COLO829 (cell line): ENCODE measurements at places on chromosomes 4 and X.

GRCh38 chr4:158172261-158173258 is at the start of gene GASK1B:
Gene GASK1B, minus strand, starts transcription at chr4:158173025. Its CDS starts 1,650 bp downstream, at chr4:158171375.
- DNase-seq: peak; percentile 72

- DNase-seq: no peak
These were observed 110.3 kb upstream of the PTPN13 start for GRCh38 chr4:86483773-86484172.

GRCh38 chr4:74537459-74537858 is 92.5 kb downstream of the AREG start:
- DNase-seq: no peak

DNA sequence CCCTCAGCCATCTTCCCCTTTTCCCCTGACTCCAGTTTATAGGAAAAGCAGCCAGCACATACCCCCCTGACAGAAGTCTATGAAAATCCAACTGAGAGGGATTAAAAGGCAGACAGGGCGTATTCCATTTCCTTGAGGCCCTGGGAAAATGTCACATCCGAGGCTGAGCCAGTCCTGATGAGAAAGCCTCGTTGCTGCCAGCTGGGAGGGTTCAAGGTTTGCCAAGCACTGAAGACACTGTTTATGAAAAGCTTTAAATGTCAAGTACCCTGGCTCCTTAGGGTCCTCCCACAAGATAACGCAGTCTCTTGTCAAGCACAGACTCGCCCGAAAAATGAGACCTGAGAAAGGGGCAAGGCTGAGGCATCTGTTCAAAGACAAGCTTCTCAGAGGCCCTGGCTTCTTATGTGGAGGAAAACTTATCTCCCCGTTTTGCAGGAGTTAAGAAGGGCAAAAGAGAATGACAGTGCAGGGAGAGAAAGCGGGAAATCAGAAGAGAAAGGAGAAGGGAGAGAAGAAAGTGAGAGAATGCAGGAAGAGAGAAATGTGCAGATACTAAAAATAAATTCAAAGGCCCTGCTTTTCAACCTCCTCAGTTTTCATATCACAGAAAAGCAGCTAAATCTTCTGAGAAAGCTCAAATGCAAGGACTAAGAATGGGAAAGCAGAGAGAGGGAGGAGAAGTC is 44.7 kb downstream of the SCD5 start:
- no peak for DNase-seq

- DNase-seq: no peak
These were observed 4.9 kb downstream of the UGT8 start for GRCh38 chr4:114603497-114603896.

DNA sequence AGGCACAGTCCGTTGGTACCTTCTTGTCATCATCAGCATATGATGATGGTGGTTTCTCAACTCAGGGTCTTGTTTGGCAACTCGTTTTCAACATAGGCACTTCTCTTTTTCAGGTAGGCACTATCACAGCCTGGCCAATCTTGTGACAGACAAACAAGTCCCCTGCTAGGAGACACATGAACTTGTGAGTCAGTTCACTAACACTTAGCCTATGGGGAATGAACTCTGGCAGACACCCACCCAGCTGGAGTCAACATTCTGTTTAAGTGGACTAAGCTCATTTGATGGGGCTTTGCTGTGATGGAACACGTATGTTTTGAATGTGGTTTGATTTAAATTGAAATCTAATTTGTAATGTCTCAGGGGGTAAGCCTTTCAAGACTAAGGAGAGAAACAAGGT is 100.7 kb upstream of the MAMLD1 start:
- DNase-seq: no peak

- no peak for DNase-seq
These were observed 47.8 kb downstream of the TMA16 start for GRCh38 chr4:163542275-163542674.

GRCh38 chrX:40291553-40291952 is 193.8 kb upstream of the BCOR start:
- DNase-seq: no peak

DNA sequence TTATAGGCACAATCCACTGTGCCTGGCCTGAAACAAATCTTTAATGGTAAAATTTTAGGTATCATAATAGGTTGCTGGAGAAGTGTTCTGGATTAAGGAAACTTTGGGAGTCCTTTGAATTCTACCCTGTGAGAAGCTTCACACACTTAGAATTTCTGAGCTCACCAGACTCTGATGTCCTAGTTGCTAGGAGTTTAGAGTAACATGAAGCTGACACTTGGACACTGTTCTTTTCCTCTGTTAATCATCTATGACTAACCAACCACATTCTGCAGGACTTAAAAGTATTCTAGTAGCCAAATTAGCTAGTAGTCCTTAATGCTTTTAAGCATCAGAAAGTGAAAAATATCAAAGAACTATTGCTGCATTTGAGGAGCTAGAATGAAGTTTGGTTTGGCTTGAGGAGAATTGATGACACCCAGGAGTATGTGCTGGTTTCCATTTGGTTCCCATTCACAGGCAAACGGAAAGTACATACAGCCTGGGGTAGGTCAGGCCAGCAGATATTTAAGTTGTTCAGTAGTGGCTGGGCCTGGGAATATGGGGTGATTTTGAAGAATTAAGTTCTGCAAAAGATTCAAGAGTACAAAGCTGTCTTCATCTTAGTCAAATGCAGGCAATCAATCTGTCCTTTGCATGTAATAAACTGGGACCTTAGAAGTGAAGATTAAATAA is 38.8 kb upstream of the IGFBP7 start:
- DNase-seq: no peak

GRCh38 chr4:3520276-3520675 is 11.9 kb downstream of the LRPAP1 start:
- DNase-seq: no peak

DNA sequence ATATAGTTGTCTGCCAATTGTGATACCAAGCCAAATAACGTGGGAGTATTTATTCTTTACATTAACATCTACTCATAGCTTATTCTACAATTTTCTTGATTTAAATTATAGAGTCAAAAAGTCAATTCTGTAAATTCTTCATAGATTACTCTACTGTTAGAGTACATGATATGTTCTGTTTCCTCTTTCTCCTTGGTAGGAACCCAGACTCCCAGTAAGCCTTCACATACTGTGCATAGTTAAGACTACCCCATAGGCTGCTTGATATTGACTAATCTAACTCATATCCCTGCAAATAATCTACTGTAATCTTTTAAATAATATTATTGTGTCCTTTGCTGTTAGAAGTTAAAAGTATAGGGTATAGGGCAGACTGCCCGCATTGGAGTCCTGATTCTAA is 35.4 kb downstream of the BANK1 start:
- no peak for DNase-seq

GRCh38 chr4:89411539-89412309 is 104.1 kb upstream of the GPRIN3 start:
- DNase-seq: no peak

GRCh38 chrX:23935106-23935505 is 27.3 kb downstream of the CXorf58 start:
- DNase-seq: no peak

- DNase-seq: no peak
These were observed 71.1 kb downstream of the DCLK2 start for GRCh38 chr4:150149381-150149780.

DNA sequence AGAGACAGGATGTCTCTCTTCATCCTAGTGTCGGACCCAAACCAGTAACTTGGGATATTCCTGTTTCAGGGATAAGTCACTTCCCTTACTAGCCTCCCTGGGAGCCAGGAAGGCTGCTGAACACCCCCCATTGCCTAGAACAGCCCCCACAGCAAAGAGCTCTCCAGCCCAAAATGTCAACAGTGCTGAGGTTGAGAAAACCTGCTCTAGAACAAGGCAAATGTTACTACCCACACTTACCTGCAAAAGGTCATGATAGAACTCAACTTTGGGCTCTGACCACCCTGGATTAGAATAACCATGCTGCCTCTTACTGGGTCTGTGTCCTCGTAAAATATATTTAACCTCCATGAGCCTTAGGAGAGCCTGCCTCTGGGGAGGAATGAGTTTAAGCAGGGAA is 20.3 kb downstream of the BEX3 start:
- no peak for DNase-seq

- DNase-seq: no peak
These were observed 11.3 kb downstream of the PDE6B start for GRCh38 chr4:636628-637159.

- DNase-seq: peak; percentile 47
These were observed 745.9 kb downstream of the RPA4 start for GRCh38 chrX:97629597-97629985.

- no peak for DNase-seq
These were observed 4.6 kb downstream of the MMAA start for GRCh38 chr4:145623831-145624230.

- no peak for DNase-seq
These were observed 81.1 kb upstream of the HELT start for GRCh38 chr4:184937030-184937710.

DNA sequence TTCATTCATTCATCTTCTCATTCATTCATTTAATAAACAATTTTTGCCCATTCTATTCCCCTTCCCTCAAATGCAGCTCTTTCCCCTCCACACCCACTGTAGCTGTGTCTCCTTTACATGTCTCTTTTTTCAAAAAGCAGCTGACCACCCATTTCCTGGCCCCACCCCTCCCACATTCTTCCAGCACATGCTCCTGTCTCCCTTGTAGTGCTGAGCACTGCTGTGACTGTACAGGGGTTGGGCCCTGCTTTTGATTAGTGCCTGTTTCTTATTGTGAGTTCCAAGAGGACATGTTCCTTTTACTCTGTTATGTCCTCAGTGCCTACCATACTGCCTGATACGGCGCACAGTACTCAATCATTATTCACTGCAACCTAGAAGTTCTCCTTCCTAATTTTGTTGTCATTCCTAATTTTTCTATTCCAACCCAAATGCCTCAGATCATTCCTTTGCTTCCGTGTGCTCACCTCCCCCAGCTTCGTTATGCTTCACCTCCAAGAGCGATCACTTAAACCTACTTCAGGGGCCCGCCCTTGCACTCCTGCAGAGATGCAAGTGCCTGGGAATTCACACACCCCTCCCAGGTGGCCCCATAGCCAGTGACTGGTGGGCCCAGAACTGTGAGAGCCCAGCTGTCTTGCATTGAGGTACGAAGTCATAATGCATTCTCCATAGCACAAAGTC is 152.2 kb downstream of the STK32B start:
- no peak for DNase-seq

- DNase-seq: no peak
These were observed 165.2 kb downstream of the CORIN start for GRCh38 chr4:47672696-47673095.

GRCh38 chr4:101813604-101814003 is 23.1 kb downstream of the BANK1 start:
- no peak for DNase-seq

DNA sequence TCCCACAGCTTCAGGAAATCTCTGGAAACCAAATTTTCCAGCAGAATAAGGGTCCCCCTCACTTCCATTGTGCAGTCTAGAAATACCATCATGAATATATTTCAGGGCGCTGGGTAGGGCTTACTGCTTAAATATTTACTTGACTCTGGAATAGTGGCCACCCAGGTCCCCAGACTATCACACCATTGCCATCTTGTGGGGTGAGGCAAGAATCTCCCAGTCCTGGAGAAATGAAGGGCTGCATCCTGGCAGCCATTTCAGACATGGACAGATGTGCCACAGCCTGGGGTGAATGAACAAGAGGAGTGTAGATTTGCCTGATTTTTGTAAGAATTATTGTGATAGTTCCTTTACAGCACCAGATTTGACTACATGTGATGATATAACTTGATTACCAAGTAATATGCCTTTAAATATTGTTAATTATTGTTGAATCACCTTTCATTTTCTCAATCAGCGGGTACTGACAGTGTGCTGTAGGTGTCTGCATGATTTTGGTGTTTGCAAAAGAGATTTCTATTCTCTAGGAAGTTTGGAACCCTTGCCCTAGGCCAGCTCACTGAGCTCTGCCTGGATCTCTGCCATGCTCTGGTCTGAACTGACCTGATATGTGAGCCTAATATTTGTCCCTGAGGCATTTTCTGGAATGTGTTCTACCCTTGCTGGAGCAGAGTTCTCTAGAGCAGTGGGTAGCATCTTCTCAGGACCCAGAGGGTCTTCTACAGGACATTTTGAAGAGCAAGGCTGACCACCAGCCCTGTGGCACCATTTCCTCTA is 183.4 kb downstream of the KIT start:
- peak; percentile 19 for DNase-seq

DNA sequence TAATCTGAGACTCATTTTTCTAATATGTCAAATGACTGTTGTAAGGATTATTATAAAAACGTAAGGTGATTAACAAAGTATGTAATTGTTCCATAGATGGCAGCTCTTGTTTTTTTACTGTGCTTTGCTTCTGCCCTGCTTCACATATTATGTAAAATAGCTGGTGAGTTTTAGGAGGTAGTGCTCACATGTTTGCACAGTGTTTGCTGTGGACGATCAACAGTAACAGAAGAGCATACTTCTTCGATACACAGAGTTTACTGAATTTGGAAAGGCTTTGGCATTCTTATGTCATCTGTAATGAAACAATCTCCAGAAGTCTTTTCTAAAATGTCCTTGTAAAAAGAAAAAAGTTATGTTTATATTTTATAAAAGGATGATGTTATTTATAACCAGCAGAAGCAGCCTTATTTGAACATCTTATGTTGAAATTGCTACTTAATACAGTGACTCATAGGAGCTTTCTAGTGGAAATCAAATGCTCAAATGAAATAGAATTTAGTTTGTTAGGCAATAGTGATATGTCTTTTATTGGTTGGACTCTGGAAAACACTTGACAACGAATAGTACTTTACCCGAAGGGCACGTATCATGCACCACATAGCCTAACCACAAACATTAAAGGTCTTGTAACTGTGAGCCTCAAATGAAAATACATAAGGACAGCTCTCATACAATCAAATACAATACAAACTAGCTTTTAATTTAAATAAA is 1.9 kb upstream of the MTTP start:
- no peak for DNase-seq

- DNase-seq: no peak
These were observed 11.2 kb downstream of the PAGE3 start for GRCh38 chrX:55253528-55253927.

GRCh38 chr4:98686847-98687246 is 28.4 kb upstream of the TSPAN5 start:
- no peak for DNase-seq

DNA sequence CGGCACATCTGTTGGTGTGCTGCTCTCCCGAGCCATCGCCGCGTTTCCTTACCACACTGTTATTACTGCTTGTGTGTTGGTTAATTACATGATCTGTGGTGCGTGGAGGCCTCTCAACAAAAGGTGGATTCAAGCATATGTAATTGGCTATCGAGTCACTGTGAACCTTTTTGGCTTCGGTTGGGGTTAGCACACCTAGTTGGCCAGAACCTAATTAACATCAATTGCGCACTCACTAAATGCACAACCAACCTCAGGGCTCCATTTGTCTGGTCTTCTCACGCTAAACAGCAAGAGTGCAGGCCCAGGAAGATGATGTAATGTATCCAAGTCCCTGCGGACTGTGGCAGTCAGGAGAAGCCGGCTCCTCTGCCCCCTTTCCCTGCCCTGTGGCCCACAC is 17.4 kb downstream of the ENPP6 start:
- no peak for DNase-seq

- no peak for DNase-seq
These were observed 66.3 kb upstream of the MAD2L1 start for GRCh38 chr4:120132935-120133334.

GRCh38 chrX:50747471-50747900 is 66.5 kb downstream of the SHROOM4 start:
- peak; percentile 46 for DNase-seq

GRCh38 chrX:147602176-147602696 is 309.5 kb upstream of the FMR1 start:
- DNase-seq: no peak
